Glomerular endothelial cell (primary cell): ENCODE measurements at places on chromosomes 11 and 22. TPM values are rescaled to one million over a fixed set of nuclear protein-coding genes. Genes with fewer than 3 reads are reported as not detected.

CTSW gene
- 0.35 TPM in 1 of 2 replicates, not detected in the other for total RNA-seq

DNA sequence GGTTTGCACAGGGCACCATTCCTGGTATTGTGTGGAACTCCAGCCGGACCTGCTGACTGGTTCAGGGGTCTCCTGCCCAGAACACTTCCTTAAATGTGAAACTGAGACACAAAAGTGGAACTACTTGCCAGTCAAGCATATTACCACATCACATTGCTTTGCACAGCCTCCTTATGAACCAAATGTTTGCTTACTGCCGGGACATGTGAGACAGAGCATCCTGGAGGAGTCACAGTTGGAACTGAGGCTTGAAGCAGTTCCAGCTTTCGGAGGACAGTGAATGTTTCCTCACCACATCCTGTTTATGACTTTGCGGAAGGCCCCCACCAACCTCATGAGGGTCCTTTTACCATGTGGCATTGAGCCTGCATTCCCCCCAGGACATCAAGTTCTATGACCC lies 105.8 kb upstream of the ARHGAP42 start:
- no peak for DNase-seq

OR52N4 gene
- not detected in 2 replicates for total RNA-seq

TMPRSS13 gene
- total RNA-seq, result 0.05 and 0.06 TPM in 2 replicates

DNA sequence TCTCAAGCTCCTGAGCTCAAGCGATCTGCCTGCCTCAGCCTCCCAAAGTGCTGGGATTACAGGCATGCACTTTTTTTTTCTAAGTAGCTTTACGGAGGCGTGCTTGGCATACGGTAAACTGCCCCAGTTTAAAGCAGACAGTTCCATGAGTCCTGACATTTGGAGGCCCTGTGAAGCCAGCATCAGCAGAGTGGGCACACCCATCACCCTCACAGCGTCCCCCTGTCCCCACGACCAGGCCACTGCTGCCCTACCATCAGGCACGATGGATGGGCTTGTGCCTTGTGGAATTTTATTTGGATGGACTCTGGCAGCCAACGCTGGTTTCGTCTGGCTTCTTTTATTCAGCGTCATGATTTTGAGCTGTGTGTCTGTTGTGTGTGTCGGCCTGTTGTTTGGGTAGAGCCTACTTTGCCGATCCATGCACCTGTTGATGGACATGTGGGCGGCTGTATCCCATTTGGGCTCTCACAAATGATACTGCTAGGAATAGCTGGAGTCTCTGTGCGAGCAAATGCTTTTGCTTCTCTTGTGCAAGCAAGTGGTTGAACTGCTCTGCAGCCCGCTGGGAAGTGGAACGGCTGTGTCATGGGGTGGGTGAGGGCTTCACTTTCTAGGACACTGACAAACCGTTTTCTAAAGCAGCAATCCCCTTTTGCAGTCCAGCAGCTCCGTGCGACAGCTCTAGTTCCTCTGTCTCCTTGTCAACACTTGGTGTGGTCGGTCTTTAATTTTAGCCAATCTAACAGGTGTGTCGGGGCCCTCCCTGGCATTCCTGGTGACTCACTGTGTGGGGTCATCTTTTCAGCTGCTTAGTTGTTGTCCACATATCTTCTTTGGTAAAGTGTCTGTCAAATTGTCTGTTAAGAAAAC lies 23.8 kb downstream of the KCNQ1 start:
- DNase-seq, result no peak

DNA sequence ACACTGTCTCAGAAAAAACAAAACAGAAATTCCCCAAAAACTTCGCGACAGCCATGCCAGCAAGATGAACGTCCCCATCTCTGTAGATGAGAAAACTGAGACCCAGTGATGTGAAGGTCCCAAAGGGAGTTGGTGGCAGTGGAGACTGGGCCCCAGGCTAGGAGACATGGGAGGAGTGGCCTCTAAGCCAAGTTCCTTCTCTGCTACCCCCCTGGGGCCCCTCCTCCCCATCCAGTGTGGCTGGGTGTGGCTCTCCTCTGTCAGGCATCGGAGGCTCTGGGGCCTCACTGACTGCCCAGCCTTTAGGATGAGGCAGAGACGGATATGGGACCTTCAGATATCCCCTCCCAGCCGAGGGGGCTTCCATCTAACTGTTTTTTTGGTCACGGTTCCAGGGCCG lies 9.8 kb downstream of the RELT start:
- DNase-seq, result no peak

DNA sequence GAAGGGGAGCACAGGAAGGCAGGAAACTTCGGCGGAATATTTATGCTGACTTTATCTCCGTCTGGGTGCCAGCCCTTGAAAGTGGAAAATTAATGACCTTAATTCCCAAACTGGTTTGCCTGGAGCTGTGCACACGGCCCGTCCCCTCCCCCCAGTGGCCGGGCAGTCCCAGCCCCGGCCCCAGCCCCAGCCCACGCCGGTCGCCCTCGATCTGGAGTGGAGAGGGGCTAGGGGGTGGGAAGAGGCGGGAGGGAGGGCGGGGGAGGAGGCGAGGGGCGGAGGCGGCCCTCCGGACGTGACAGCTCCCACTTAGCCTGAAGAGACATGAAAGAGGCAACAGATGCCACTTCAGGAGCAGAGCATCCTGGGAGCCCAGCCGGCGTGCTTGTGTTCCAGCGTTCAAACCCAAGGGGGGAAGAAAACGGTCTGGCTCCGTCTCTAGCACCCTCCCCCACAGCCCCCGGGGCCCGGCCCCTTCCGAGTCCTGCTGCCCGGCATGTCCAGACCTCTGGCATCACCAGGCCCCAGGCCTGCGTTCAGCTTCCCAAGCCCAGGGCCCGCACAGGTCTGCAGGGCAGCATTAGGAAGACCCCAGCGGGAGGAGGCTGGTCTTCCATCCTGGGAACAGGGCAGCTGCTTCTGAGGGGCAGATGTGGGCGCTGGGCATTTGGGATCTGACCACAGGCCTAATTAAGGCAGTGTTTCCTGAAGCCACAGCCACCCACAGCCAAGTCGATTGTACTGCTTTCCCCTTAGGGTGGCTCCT lies 20.0 kb upstream of the LMO1 start:
- DNase-seq, result no peak

- DNase-seq, result no peak
Observed at GRCh38 chr11:102546427-102546826, 15.9 kb upstream of the MMP7 start.

DNA sequence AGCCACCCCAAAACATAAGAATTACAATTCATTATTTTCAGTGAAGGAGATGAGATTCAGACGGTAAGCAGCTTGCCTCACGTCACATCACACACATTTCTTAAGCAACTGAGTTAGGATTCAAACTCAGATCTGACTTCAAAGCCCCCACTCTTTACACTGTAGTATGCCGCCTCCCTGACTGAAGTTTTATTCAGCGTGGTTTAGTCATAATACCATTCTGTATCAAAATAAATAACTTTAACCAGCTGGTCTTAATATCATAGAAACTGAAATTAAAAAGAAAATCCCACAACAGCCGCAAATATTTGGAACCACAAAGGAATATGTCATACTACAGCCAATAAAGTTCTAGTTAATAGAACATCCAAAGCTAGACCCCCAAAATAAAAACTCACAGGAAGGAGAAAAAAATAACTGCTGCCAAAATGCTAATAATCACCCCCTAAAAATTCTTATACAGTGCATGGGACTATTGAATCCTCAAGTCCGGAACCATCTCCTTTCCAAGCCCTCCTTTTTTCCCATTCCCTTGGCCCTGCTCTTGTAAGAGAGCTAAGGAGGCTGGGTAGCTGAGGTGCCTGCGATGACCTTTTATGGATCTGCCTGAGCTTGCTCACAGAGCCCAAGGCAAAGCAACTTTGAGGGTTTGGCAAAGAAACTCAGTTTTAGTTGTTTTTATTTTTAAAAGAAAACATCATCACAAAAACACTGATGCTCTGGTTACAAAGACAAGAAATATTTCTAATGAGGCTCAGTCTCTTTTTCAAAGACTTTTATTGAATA lies 334.5 kb downstream of the TTC28 start:
- no peak for DNase-seq

OR5B2 gene
- total RNA-seq, result not detected in 2 replicates

- no peak for DNase-seq
Observed at GRCh38 chr11:118046964-118047700, 29.7 kb upstream of the TMPRSS4 start.

ZNF70 gene
- 3.6 and 6.0 TPM in 2 replicates for total RNA-seq

ZBTB16 gene
- total RNA-seq, result 6.9 and 10.9 TPM in 2 replicates

DNA sequence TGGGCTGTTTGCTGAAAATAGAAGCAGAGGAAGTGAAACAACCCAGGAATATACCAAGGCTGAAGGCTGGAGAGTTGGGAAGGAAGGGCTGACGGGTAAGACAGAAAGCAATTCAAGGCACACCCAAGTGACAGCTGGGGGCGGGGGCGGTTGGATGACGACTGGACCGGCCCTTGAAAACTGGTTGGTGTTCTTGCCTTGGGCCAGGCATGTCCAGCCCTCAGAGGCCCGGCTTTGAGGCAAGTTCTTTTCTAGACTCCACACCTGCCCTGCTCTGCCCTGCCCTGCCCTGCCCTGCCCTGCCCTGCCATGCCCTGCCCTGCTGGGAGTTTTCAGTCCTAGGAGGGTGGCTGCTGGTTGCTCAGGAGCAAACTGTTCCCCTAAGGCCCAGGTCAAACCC lies 34.2 kb upstream of the CACNG2 start:
- no peak for DNase-seq

SYTL2 gene
- total RNA-seq, result 9.3 and 15.0 TPM in 2 replicates

GRCh38 chr11:128687321-128687720 lies 6.6 kb upstream of the FLI1 start:
- no peak for DNase-seq

MUC15 gene
- not detected in 2 replicates for total RNA-seq

LRRN4CL gene
- total RNA-seq, result not detected in 2 replicates

DNA sequence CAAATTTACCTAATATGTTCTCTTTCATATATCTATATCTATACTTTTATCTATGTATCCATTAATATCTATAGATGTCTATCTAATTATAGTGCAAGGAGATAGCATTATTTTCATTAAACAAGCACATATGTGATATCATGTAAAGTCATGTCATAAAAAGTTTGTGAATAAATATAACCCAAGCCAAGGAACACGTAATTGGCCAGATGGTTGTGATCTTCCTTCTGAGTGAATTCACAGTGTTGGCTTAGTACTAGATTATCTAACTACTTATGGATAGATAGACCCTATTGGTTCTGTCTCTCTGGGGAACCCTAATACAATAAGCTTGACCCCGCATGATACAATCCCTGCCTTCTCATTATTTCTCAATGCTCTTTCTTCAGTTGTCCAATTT lies 484.4 kb downstream of the LRRC4C start:
- no peak for DNase-seq

HTR3B gene
- not detected in 2 replicates for total RNA-seq

- no peak for DNase-seq
Observed at GRCh38 chr11:72721276-72721675, 30.9 kb downstream of the ARAP1 start.

KRTAP5-2 gene
- not detected in 2 replicates for total RNA-seq

- no peak for DNase-seq
Observed at GRCh38 chr11:35725885-35726284, 63.3 kb downstream of the TRIM44 start.

DNA sequence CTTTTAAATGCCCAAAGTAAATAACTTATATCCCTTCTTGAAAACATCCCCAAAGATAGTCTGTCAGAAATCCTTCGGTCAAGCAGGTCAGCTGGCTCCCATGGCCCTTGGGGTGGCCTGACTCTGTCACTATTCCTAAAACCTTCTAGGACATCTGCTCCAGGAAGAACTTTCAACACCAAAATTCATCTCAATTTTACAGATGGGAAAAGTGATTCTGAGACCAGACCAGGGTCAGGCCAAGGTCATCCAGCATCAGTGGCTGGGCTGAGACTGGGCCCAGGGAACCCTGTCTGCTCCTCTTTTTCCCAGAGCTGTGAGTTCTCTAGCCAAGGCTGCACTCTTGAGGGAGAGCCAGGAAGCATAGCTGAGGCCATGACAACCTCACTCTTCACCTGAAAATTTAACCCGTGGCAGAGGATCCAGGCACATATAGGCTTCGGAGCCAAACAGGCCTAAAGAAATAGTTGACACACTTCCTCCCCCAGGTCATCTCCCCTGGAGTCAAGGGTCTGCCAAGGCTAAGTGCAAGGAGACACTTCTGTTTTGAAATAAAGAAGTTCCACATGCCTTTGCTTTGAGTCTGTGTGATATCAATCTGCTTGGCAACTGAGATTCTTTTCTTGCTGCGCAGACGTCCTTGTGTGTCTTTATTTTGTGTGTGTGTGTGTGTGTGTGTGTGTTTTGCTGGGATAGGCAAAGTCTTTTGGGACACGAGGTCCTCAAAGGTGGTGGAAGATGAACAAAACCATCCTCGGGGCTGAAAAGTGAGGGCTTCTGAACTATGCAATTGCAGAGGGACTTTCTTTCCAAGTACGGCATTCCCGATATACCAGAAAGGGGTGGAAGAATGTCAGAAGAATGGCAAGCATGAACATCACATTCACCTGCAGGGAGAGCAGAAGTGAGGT lies 16.8 kb upstream of the PRG2 start:
- no peak for DNase-seq
